Activated T-cell treated with anti-CD3 and anti-CD28 coated beads, Interleukin-2, amount 50 U/mL, for 24 hours (primary cell): ENCODE measurements at places on chromosomes 5 and 9.

GRCh38 chr5:24397601-24398000, 247.2 kb downstream of the CDH10 start:
- DNase-seq: no peak

- DNase-seq: no peak
These were observed 391.6 kb upstream of the CHD1 start for GRCh38 chr5:99320436-99320835.

GRCh38 chr5:93598091-93599000, 15.3 kb downstream of the NR2F1 start:
- no peak for DNase-seq

GRCh38 chr5:172284611-172284980, 1.0 kb upstream of the UBTD2 start:
- DNase-seq: no peak

GRCh38 chr5:145124806-145125205, 710.3 kb downstream of the PRELID2 start:
- DNase-seq: no peak

- DNase-seq: no peak
These were observed 244.1 kb upstream of the TNC start for GRCh38 chr9:115362101-115362500.

GRCh38 chr5:100904259-100904861, 1.3 kb upstream of the ST8SIA4 start:
- DNase-seq: peak; percentile 67

GRCh38 chr5:21164425-21164824, 1176.4 kb upstream of the CDH18 start:
- DNase-seq: no peak

DNA sequence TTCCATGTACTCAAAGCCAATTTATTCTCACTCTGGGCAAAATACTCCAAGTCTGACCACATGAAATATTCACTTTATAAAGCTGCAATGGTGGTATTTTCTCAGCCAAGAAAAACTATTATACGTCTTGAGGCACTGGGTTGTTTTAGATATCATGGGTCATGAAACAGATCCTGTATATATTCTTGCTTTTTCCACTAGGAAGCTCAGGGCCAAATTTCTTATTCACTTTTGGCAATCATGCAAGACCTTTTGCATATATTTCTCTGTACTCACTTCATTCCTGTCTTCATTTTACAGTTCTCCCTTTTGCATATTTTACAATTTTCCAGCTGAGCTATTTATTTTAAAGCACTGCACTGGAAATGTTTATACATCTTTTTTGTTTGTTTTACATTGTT, 49.8 kb downstream of the GABBR2 start:
- DNase-seq: no peak

GRCh38 chr5:52794519-52794918, 6.8 kb downstream of the ITGA1 start:
- no peak for DNase-seq
